ENCODE measurements at places on chromosomes 7 and 10.

DNA sequence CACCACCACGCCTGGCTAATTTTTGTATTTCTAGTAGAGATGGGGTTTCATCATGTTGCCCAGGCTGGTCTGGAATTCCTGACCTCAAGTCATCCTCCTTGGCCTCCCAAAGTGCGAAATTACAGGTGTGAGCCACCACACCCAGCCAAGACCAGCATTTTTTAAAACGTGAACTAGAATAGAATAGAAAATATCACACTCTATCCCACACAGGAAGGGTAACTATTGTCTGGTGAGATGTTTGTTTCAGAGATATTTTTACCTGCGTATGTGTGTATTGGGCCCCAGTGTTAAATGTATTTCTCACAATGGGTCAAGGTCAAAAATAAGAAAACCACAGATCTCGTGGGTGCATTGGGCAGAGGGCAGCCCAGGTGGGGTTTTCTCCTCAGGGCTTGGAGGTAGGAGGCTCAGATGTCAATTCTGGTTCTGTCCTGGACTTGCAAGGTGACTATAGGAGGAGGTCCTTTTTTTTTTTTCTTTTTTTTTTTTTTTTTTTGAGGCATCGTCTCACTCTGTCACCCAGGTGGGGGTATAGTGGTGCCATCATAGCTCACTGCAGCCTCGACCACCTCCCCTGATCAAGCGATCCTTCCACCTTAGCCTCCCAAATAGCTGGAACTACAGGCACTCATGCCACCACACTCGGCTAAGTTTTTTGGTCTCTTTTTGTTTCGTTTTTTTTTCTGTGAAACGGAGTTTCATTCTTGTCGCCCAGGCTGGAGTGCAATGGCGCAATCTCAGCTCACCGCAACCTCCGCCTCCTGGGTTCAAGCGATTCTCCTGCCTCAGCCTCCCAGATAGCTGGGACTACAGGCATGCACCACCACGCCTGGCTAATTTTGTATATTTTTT lies 19.0 kb downstream of the SH2B2 start:
- DNase-seq = no peak

DNA sequence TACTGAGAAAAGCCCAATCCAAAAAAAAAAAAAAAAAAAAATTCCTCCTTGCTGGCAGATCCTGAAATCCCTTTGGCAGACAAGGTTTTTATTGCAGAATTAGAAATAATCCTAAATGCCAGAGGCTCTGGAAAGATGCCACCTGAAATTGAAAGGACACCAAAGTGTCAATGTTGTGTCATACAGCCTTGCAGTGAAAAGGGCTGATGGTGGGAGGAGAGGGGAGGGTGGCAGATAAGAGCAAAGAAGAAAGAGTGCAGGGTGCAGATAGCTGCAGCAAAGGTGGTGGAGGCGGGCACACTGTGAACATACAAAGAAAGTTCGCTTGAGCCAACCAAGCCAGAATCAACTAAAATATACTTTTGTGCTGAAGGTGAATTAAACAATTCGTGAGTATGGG lies 8.2 kb upstream of the OPTN start:
- no peak for DNase-seq

- DNase-seq = no peak
Measured at GRCh38 chr10:32340596-32341180, 6.3 kb downstream of the EPC1 start.

DNA sequence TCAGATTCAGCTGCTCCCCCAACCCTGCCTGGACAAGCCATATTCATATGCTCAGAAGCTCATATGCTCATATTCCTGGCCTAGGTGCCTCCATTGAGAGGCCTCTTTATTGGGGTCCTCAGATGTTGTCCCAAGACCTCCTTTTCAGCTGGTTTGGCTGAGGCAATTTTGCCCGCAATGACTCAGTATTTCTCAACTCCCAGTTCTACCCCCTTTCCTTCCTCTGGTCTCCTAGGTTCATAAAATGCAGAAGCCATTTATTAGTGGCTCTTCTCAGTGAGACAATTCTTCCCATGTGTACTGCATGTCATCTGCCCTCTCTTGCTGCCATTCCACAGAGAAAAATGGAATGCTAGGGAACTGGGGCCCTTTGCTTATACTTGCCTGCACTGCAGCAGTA lies 110.7 kb downstream of the INHBA start:
- no peak for DNase-seq

DNA sequence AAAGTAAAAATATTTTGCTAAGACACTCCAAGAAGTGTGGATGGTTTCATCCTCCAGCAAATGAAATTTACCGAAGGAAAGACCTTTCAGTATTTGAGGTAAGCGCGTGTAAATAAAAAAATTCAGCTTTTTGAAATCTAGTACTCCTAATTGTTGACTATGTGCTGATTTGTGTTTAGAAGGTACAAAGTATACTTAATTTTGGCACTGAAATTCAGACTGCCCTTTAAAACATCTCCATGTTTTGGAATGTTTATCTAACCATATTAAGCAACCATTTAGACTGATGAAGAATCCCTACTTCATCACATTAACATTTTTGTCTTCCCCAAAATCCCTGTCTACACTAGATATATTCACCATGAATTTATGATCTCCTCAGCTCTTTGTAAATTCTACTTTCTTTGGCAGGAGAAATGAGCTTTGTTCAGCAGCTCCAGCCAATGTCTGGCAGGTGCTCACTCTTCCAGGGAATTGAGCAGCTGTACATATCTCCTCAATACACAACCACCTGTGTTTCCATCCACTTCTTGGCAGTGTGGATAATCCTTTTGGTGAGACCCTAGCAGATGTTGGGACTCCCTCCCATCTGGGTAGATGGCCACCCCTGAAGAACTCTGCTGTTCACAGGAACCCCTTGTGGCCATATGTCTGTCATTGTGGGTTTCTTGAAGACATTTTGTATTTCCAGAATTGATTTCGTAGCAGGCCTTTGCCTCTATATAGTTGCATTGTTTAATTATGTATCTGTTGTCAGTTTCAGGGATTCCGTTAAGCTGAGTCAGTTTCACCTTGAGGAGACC lies 129.4 kb upstream of the SAMD8 start:
- DNase-seq = no peak

- DNase-seq = no peak
Measured at GRCh38 chr10:52250510-52250909, 63.6 kb upstream of the DKK1 start.

DNA sequence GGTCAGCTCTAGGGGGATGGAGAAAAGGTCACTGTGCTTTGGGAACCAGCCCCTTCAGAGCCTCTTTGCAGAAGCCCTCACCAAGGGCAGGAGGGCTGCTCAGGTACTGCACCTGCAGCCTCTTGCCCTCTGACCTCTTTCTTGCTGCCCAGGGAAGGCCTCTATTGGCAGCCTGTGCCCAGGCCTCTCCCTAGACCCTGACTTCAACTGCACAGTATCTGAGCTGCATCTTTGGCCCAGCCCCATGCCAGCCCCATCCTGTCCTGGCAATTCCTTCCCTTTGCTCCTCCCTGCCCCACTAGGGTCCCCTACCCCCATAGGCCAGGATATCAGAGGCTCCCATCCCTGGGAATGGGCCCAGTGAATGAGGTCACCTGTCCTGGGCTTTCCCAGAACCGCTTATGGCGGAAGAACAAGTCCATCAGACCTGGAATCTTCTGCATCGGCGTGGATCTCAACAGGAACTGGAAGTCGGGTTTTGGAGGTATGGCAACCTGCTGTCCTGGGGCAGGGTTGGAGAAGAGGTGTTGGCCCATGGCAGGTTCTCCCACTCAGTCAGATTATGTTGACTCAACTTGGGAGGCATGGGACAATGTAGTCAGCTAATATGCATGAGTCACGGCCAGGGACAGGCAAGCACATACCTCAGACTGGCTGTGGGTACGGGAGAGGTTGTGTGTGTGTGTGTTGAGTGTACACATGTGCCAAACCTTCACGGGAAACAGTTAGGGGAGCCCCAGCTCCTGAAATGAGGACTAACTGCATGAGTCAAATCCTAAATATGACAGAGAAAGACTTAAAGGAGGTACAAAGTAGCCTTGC lies 17.1 kb upstream of the CPA1 start:
- DNase-seq = no peak

- no peak for DNase-seq
Measured at GRCh38 chr7:130982160-130982638, 248.2 kb upstream of the KLF14 start.

- DNase-seq = no peak
Measured at GRCh38 chr7:94289071-94289470, 105.6 kb upstream of the COL1A2 start.

GRCh38 chr7:81676813-81677212 lies 93.0 kb downstream of the HGF start:
- no peak for DNase-seq

GRCh38 chr10:30974355-30974754 lies 57.3 kb downstream of the ZNF438 start:
- no peak for DNase-seq

DNA sequence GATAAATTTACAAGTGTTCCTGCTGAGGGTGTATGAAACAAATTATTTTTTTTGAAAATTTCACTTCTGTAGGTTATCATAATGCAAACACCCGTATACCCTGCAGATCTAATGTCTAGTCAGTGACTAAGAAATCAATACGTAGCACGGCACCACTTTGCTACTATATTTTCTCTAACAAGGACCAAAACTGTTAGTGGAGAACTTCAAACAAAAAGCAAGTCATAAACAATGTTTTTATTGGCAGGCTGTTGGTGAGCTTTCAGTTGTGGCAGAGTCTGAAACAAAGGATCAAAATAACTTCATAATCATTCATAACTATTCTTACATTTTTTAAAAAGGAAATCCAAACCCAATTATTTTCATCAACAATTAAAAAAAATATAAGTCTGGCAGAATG lies 11.8 kb downstream of the SEM1 start:
- no peak for DNase-seq

DNA sequence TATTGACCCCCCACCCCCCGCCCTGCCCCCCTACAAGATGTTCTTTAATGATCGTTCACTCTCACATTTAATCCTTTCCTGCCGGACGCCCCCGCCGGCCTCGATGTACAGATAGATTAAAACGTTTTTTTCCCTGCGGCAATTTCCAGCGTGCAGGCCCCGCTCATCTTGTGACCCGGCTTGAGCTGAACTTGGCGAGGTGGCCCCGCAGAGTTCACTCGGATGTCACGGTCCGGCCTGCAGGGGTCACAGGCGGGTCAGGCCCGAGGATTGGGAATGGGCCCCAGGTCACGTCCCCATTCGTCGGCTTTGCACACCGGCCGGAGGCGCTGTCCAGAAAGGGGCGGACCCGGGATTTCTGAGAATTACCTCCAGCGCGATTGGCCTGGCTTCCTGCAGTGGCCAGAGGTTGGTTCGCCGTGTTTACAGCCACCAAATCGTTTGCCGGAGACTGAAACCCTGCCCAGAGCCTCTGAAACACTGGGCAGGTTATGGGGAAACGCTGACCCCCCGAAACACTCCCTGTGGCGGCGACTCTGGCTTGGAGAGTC lies 1.9 kb upstream of the CYP26A1 start:
- no peak for DNase-seq

GRCh38 chr7:30479202-30480120 lies 877 bp upstream of the NOD1 start:
- DNase-seq = no peak

DNA sequence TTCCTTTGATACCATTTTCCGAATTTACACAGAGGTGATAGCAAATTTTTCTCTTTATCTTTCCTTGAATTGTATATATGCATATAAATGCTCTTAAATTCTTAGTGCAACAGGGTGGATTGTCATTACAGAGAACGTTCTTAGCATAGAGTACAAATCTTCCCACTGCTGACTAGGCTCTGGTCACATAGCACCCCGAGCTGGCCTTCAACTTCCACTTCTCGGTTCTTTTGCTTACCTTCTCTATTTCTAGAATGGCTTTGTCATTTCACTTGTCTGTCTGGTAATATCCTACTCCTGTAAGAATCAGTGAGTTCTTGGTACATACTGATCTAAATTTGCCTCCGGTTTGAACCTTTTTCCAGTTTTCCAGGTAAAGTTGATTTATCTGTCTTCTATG lies 13.4 kb downstream of the ADIRF start:
- DNase-seq = no peak

DNA sequence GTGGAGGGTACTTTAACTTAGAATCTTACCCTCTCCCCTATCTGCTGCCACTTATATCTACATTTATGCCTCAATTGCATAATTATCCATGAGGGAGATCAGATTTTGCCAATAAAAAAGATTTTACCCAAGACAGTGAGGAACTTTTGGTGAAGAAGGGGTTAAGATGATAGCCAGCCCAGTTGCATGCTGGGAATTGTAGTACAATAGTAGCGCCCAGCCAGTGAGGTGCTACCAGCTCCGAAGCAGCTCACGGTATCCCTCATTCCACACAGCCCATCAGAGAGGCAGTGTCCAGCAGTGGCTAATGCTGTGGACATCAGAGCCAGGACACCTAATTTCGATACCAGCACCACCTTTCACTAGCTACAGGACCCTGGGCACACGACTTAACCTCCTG lies 5.9 kb upstream of the LGI1 start:
- no peak for DNase-seq

- no peak for DNase-seq
Measured at GRCh38 chr7:80918399-80918798, 452 bp downstream of the SEMA3C start.

DNA sequence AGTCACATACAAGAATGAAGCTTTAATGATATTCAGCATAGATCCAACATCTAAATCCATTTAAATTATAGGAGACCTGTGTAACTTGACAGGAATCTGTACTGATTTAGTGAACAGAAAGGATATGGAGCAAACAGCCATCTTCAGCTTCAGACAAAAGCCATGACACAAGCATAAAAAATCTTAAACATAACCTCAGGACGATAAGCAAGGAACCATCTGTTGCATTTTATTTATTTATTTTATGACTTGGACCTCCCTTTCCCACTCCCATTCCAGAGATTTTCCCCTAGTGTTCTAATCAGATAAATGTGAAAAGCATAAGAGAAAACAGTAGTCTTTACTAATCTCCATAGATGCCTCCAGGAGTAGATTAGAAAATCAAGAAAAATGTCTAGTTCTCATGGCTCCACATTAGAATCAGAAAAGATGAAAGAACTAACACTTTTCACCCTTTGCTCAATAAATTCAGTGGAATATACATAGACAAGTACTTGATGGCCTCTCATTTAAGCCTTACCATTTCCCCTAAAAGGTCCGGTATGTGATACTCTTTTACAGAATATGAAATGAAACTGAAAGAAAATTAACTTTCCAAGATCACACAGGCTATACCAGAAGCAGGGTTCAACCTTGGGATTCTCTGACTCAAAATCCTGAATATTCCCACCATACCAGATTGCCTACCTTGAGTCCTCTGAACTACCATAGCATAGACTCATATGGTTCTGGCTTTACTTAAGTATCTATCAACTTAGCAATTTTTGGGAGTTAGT lies 15.2 kb downstream of the CACNA2D1 start:
- DNase-seq = no peak

DNA sequence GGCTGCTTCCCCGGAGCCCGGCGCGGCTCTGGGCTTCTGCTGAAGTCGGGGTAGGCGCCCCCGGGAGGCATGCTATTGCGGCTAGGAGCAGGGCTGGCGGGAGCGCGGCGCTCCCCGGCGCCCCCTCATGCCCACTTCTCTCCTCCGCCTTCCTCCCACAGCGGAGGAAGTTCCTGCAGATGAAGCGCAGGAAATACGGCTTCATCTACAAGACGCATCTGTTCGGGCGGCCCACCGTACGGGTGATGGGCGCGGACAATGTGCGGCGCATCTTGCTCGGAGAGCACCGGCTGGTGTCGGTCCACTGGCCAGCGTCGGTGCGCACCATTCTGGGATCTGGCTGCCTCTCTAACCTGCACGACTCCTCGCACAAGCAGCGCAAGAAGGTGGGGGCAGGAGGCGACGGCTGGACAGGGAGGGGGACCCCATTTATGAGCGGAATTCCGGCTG lies 479 bp downstream of the CYP26A1 start:
- DNase-seq = no peak

- DNase-seq = no peak
Measured at GRCh38 chr7:23907012-23907411, 197.0 kb downstream of the STK31 start.

Data from activated CD8-positive, alpha-beta memory T cell treated with anti-CD3 and anti-CD28 coated beads for 1 hour (primary cell).